ENCODE measurements at places on chromosomes 16 and 17.
A peak's percentile ranks its signal among the peaks of the same experiment; 100 is the strongest.

DNA sequence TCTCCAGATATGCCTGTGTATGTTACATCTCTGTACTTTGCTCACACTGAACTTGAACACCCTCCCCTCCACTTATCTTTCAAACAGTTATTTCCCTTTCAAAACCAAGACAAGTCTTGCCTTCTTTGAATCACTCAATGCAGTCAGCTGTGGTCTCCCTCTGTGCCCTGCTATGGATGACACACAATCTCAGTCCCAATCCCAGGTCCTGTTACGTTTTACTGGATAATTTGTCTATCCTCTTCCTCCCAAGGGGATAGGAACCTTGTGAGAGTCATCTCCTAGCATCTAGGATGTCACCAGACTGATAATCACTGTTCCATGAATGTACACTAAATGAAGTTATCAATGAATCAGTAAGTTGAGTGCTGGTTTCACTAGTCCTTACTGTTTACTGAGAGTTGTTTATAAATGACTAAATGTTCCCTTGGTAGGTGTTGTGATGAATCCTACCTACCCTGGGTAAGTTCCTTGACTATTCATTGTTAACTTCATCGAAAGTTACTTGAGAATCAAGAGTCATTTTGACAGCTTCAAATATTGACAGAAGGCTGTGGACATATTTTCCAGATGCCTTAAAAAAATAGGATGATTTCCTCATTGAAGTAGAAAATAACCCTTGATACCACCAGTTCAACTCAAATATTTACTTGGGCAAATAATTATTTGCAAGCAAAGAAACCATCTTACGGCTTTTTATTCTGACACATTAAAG lies 244.9 kb downstream of the PRKCA start:
- DNase-seq: no peak

GRCh38 chr17:33121272-33121671 lies 129.6 kb downstream of the SPACA3 start:
- DNase-seq: no peak

- no peak for DNase-seq
These were observed 27.7 kb downstream of the TNS4 start for GRCh38 chr17:40473573-40474365.

- no peak for DNase-seq
These were observed 126.4 kb downstream of the KCNJ2 start for GRCh38 chr17:70295731-70296130.

DNA sequence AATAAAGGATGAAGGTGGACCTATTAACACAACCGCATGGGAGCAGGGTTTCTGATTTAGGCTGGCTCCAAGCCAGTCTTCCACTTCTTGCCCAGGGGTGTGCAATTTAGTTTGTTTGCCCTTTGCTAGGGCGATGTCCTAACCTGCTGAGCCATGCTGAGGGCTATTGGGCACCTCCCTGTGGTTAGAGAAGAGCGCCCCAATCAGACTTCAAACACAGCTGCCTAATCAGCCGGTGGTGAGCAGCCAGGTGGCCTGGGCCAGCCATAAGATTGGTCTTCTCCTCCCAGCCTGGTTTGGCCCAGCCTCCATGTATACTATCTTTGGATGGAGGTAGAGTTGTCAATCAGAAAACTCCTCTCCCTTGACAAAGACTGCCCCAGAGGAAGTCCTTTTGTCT lies 15.7 kb downstream of the TMEM94 start:
- DNase-seq: no peak

DNA sequence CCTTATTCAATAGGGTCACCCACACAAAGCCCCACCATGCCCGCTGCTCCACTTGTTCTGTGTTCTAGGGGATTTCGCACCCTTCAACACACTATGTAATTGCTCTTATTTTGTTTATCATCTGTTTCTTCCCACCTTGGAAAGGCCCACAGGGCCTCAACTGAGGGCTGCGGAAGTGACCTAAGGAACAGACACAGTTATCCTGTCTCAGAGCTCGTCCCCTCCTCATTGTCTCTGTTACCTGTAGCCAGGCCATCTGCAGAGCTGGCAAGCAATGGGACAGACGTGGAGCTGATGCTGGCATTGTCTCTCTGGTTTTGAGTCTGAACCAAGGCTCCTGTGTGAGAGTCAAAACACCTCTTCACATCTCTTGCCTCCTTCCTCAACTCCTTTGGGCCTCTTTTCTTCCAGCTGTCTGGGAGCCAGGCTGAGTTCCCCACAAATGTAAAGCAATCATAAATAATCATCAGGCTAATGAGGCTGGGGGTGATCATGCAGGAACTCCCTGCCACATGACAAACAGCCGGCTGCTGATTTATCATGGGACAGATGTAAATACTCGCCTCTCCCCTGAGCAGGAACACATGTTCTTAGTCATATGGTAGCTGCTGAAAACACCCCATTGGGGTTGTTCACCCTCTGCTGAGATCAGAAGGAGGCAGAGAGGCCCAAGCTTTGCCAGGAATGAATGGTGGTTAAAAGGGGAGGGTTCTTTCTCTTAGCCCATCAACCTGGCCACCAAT lies 71.9 kb downstream of the AXIN2 start:
- DNase-seq: peak; percentile 44

DNA sequence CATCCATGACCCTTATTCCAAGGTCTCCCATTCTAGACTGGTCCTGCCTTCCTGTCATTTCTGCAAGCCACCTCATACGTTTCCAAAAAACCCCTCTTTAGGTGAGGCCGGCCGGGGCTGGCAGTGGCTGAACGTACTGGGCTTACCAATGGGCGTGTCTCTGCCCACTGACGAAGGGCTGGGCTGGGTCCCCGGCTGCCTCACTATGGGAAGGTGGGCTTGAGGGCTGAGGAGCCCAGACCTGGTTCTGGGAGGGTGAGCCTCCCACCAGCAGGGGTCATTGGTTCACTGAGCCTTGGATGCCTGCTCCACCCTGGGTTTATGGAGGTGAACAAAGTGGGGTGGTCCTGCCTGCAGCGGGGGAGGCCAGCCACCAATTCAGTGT lies 19.9 kb downstream of the KDM8 start:
- no peak for DNase-seq

GRCh38 chr16:88599825-88600538 lies 29.8 kb downstream of the ZC3H18 start:
- DNase-seq: no peak

DNA sequence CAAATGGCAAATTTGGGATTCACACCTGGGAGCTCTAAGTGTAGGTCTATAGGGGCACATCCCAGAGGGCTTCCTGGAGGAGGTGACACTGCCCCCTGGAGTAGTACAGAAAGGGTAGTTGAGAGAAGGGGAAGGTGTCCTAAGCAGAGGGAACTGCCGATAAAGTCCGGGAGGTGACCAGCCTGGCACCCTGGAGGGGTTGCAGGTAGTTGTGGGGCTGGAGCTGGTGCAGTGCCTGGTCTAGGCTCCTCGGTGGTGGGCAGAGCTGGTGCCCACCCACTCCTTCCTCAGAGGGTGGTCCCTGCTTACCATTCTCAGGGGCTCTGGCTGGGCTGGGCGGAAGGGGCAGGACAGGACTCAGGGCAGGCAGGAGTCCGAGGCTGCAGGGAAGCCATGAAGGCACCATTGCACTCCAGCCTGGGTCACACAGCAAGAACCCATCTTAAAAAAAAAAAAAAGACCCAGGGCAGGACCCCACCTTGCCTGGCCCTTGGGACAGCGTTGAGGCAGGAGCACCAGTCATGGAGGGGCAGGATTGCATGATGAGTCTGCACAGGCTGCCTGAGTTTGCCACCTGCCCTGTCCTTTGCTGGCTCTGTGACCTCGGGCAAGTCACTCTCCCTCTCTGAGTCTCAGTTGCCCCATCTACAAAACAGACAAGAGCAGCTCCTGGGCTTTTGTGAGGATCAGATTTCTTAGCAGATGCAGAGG lies 43.8 kb downstream of the LAT start:
- DNase-seq: no peak

DNA sequence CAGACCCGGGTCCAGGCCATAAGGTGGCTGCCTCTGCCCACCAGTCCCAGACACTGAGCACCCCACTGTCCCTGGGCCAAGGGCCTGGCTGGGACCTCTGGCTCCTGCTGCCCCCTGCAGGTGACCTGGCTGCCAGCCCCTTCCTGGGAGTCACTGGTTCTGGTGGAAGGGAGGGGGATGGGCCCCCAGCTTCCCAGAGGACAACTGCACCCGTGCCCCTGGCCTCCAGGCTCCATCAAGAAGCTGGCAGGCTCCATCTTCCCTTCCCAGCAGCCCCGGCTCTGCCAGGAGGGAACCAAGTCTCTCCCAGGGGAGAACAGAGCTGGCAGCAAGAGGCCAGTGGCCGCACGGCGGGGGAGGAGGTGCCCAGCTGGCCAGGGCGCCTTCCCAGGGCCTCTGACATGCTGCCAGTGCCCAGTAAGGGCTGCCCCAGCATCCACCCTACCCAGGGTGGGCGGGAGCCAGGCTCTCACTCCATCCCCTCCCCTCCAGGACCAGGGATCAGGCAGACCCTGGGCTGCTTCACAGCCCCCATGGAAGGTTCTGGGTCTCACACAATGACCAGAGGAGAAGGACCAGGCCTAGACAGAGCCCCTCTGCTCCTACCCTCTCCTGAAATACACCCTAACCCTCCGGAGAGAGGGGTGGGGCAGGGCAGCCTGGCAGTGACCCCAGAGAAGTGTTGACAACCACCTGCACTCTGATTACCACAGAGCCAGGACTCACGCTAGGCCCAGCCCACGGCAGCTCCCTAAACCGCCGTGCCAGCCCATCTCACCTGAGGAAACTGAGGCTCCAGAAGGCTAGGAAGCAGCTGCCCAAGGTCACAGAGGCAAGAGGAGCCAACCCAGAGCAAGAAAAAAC lies 3.6 kb downstream of the CLUH start:
- DNase-seq: no peak

Data from left kidney (tissue), 8 donors.